ENCODE measurements at places on chromosomes 2 and 18.
A peak's percentile ranks its signal among the peaks of the same experiment; 100 is the strongest.

GRCh38 chr2:42840760-42841159 lies 48.4 kb upstream of the HAAO start:
- no peak for DNase-seq

- DNase-seq: no peak
These were observed 159.5 kb downstream of the COL6A3 start for GRCh38 chr2:237254369-237254861.

DNA sequence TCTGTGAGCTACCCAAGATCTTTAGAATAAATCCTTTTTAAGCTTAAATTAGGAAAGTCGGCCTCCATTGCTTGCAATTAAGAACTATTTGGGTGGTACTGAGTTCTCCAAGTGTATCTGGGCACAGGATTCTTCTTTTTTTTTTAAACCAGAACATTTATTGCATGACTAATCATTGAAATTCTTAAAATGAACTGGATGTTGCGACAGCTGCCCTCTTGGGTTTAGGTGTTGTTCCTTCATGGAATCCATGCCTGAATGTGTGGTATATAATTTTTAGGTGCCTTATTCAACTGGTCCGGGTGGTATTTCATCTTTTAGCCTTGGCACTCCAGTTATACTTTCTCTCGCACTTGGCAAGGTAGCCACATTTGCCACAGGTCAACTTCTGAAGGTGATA lies 14.5 kb upstream of the KCNK3 start:
- no peak for DNase-seq

DNA sequence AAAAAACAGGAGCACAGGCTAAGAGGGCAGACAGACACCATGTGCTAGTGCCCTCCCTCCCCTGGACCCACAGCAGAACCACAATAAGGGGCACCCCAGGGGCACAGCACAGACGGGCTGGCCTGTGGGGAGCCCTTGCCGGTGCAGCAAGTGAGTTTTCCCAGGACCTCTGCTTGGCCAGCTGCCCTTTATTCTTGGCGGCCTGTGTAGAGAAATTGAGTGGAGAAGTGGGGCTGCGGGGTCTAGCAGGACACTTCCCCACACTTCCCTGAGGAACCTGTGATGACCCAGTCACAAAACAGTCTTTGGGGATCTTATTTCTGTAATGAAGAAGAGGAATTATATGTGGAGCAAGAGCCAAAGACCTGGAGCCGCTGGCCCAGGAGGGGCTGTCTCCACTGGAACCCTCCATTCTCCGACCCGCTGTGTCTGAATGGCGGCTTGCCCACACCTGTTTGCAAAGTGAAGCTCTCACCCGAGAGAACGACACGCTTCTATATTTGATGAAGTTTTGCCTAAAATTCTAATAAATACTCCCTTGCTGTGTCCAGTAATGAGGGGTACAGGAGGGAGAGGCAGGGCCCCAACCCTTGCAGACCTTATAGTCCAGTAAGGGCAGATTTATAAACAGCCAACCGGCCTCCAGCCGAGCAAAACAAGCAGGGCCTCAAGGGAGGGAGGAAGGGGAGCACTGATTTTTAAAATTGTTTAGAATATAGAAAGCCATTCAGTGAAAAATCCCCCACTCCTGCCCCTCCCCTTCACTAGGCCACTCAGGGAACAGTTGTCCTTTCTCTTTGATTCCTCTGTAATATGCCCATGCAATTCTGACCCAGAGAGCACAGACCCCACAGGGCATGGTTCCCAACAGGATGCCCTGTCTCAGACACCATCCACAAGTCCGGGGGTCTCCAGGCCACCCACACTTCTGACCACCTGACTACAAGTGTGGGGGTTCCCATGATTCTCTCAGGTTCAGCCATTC lies 44.7 kb upstream of the SNED1 start:
- DNase-seq: peak; percentile 69

GRCh38 chr18:78861116-78861515 lies 118.5 kb upstream of the SALL3 start:
- DNase-seq: no peak

GRCh38 chr2:48566592-48567310 lies 36.8 kb downstream of the STON1 start:
- no peak for DNase-seq

GRCh38 chr2:144503242-144503641 lies 16.7 kb downstream of the ZEB2 start:
- no peak for DNase-seq

DNA sequence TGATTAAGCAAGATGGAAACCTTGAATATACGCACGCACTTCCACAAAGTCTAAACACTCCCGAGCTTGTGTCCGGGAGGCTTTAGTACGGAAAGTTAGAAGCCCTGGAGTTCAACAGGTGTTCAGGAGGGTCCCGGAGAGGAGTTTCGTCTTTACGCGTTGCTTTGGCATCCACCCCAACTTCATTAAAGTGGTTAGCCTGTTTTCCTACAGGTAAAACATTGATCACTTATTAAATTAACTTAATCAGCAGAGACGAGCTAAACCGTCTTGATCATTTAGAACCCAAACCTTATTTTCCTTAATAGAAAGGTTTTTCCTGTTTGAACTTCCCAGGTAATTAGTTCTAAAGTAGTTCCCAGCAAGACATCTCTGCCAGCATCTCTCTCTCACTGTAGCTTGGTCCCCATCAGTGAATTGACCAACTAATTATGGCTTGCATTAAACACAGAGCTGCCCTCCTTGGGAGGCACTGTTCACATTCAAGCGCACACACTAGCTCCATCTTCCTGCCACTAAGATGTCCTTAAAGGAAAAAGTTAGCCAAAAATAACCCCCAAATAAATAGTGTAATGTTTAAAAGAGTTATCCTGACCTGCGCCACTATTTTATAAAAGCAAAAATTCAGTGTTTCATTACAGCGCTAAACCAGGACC lies 1.4 kb downstream of the NPAS2 start:
- DNase-seq: no peak

Data from cardiac septum (tissue), 1 donor.